ENCODE measurements at places on chromosomes 2 and 18.

- no peak for DNase-seq
These were observed 14.8 kb upstream of the SMAD2 start for GRCh38 chr18:47944972-47945852.

GRCh38 chr2:78676921-78677696 is 348.4 kb upstream of the REG3G start:
- no peak for DNase-seq

GRCh38 chr2:12469141-12469561 is 247.6 kb upstream of the TRIB2 start:
- no peak for DNase-seq

- no peak for DNase-seq
These were observed 3.5 kb upstream of the INHBB start for GRCh38 chr2:120342446-120342845.

GRCh38 chr2:13638181-13638580 is 921.4 kb downstream of the TRIB2 start:
- no peak for DNase-seq

DNA sequence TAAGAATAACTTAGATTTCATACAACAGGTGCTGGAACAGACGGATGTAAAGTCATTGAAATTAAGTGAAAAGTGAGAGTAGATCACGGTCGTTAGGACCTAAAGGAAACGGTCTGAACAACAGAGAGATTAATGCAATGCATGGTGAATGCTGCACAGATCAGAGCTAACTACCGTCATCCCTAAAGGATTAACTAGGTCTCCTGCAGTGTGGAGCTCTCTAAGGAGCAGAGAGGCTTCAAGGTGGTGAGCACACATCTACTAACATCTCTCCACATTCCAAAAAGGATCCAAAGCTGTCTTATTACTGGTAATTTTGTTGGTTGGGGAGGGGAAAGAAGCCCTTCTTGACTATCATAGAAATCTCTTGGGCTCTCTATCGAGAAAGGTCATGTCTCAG is 75.3 kb downstream of the CABYR start:
- DNase-seq = no peak
